ENCODE measurements at places on chromosomes 1 and 21.

GRCh38 chr1:171062902-171063301, 27.8 kb upstream of the FMO3 start:
- no peak for DNase-seq

DNA sequence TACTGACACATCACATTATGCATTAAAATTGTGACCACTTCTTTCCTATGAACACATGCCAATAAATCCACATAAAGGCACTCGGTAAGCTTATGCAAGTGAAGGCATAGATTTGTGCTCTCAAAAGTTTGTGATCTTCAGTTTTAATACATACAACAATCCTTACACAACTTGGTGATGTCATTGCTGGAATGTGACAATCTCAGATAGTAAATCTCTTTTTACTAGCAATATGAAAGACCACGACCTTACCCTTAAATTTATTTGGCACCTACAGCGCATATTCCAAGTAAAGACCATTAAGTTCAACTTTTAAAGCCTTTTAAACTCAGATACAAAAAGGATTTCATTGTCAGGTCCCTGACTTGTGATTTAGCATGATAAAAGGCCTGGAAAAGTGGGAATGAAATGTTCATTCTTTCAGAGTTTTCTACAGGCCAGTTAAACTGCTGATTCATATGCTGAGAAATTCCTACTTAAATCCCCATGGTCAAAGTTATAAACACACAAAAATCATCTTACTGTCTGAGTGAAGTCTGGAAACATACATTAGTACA, 157.4 kb downstream of the SIPA1L2 start:
- no peak for DNase-seq

DNA sequence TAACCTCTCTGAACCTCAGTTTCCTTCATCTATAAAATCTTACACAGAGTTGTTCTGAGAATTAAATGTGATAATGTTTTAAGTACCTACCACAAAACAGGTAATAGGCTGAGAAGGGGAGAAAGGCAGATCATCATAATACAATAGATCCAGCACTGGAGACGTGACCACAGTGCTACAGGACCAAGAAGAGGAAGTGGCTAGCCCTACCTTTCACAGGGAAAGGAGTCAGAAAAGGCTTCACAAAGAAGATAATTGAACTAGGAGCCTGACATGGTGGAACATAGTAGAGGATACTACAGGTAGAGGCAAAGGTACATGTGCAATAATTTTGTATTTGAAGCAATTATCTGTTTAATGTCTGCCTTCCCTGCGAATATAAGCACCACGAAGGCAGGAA, 45.1 kb downstream of the ERI3 start:
- no peak for DNase-seq

- DNase-seq, result no peak
These were observed 28.9 kb downstream of the SLC27A3 start for GRCh38 chr1:153804112-153804511.

DNA sequence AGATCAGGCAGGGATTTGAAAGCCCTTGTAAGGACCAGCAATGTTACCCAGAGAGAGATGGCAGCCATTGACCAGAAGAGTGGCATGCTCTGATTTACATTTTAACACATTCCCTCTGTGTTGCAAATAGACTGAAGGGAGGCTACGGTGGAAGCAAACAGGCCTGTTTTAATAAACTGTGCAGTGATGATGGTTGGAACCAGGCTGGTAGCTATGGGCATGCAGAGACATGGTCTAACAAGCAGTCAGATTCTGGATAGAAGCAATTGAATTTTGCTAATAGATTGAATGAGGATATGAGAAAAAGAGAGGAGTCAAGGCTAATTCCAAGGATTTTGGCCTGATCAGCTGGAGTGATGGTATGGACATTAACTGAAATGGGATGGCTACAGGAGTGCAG, 32.3 kb upstream of the ZNF648 start:
- no peak for DNase-seq

GRCh38 chr1:94350350-94350924, 67.8 kb upstream of the ABCD3 start:
- no peak for DNase-seq

- DNase-seq, result no peak
These were observed 657 bp upstream of the HDAC1 start for GRCh38 chr1:32291145-32291707.

DNA sequence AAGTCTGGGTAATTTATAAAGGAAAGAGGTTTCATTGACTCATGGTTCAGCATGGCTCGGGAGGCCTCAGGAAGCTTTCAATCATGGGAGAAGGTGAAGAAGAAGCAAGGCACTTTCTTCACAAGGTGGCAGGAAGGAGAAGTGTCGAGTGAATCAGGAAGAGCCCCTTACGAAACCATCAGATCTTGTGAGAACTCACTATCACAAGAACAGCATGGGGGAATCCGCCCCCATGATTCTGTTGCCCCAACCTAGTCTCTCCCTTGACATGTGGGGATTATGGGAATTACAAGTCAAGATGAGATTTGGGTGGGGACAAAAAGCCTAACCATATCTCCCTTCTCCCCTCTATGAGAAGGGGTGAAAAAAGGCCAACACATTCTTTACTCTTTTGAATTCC, 11.2 kb upstream of the IVNS1ABP start:
- DNase-seq, result no peak

GRCh38 chr1:202018468-202019234, 8.3 kb downstream of the ELF3 start:
- no peak for DNase-seq

GRCh38 chr1:8752921-8753713, 64.3 kb downstream of the RERE start:
- DNase-seq, result no peak

- no peak for DNase-seq
These were observed 9.0 kb upstream of the SRM start for GRCh38 chr1:11068600-11069473.

DNA sequence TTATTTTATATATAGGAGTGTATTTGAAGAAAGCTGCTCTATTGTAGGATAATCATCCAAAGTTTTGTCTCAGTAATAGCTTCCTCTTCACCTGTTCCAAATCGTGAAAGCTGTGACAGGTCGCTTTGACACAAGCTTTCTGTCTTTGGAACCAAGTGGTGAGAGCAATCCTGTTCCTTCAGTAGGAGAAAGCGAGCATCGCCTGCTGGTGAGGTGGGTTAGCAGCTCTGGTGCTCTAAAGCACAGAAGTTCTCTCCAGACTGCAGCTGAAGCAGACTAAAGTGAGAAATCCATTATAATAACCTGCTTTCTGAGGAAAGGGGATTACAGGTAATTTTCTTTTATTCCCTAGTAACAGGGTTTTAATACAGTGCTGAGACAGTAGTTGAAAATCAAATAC, 803.8 kb downstream of the ADGRL2 start:
- DNase-seq, result no peak

GRCh38 chr1:181120924-181121323, 32.4 kb downstream of the IER5 start:
- no peak for DNase-seq

DNA sequence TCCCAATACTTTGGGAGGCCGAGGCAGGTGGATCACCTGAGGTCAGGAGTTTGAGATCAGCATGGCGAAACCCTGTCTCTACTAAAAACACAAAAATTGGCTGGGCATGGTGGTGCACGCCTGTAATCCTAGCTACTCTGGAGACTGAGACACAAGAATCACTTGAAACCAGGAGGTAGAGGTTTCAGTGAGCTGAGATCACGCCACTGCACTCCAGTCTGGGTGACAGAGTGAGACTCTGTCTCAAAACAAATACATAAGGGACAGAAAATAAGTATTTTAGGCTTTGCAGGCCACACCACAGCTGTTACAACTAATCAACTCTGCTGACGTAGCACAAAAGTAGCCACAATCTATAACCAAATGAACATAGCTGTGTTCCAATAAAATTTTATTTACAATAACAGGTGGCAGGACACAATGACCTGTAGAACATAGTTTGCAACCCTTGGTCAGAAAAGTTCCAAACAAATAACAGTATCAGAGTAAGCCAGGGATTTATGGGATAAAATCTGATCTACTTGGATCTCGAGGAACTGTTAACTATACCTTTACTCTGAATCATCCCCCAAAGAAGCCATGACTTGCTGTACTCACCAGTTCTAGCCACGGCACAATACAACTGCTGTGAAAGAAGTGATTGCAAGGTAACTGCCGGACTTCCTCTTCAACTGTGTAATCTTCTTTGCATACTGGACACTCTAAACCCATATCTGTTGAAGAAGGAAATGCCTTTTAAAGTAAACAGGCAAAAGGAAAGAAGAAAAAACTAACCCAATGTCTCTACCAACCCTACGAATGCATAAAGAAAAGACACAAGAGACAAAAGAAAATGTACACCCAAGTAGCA, 28.3 kb downstream of the CD160 start:
- DNase-seq, result no peak

DNA sequence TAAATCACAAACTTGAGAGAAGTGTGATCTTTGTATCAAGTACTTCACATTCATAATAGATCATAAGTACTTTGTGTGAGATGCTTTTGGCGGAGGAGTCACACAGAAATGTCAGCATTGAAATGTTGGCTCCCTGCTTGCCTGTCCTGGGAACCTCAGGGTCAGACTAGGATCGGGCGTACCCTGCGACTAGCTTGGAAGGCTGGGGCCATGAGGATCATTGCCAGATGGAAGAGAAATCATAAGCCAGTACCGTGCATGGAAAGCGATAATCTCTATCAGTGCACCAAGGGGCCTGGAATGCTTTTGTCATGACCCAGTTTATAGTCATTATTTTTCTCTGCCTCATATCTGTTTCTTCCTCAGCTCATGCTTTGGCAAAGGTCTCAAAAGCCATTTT, 35.5 kb downstream of the MTR start:
- DNase-seq, result no peak

GRCh38 chr1:29249170-29249691, 12.9 kb downstream of the PTPRU start:
- no peak for DNase-seq
